NCI-H774 (cell line): ENCODE measurements at places on chromosomes 3 and 15.

GRCh38 chr3:197855571-197855970 lies 64.5 kb downstream of the LRCH3 start:
- no peak for DNase-seq

GRCh38 chr3:155835341-155836071 lies 18.7 kb downstream of the SLC33A1 start:
- no peak for DNase-seq

GRCh38 chr3:84566256-84566655 lies 392.5 kb upstream of the CADM2 start:
- no peak for DNase-seq

- DNase-seq, result no peak
These were observed 34.9 kb downstream of the CD47 start for GRCh38 chr3:108055931-108056330.

- DNase-seq, result no peak
These were observed 51.0 kb downstream of the NR2F2 start for GRCh38 chr15:96381463-96381862.

DNA sequence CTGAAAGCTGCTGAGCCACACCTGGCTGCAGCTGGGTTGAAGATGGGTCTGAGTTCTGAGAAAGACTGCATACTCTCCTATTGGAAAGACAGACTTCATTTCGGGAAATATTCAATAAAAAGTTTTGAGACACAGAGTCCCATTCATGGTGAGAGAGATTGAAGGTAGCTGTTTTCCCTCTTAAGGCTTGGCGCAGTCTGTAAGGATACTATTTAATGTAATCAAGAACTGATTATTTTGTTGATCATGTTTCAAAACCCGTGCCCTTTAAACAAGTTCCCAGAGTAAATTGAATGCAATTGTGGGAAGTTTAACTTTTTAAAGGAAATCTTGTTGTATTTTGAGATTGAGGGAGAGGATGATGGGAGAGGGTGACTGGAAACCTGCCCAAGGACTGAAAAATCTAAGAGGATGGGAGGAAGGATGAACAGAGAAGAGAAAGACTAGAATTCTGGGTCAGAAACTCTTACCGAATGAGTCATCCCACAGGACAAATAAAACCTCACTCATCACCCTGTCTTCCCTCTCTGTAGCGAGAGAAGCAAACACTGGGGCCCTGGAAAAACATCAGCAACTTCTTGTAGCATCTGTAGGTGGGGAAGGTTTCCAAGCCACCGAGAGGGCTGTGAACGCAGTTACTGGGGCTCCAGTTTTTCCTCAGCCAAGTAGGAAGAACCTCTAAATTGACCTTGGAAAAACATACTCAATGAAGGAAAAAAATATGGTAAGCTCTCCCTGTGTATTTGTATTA lies 193.2 kb upstream of the TPRG1 start:
- no peak for DNase-seq

GRCh38 chr3:12810961-12811360 lies 14.5 kb downstream of the CAND2 start:
- no peak for DNase-seq

DNA sequence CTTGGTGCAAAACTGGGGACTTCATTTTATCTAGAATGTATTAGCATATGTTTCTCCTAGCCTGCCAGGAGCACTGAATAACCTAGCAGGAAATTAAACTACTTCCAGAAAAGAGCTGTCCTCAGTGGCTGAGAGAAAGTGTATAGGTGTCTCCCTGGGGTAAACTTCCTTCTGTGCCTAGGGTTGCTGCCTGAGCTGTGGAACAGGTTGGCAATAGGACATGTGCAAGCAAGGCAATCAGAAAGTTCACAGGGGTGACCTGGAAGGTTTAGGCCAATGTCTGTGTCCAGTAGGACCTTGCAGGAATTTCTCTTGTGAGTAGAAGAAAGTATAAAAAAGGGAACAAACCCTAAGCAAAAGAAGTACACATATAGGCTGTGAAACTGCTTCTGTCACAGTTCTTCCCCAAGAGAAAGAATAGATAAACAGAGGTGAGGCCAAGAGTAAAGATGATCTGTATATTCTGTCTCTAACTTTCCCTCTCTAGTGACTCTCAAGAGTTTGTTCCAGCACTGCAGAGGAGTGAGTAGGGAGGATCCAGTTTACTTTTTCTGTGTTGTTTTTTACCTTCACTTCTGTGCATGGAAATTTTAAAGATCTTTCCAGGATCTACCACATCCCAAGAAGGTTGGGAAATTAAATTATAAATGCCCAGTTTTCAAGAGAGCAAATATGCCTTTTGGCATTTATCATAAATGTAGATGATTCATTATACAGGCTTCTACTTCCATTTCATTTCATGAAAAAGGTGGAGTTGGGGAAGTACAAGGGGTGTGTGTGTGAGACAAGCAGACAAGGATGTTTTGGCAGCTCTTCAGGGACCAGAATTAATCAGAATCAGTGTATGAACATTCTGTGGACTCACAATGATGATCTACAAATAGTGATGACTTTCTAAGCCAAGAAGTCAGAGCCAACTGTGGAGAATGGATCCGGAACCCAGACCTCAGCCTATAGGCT lies 155.2 kb downstream of the RBPMS2 start:
- no peak for DNase-seq

DNA sequence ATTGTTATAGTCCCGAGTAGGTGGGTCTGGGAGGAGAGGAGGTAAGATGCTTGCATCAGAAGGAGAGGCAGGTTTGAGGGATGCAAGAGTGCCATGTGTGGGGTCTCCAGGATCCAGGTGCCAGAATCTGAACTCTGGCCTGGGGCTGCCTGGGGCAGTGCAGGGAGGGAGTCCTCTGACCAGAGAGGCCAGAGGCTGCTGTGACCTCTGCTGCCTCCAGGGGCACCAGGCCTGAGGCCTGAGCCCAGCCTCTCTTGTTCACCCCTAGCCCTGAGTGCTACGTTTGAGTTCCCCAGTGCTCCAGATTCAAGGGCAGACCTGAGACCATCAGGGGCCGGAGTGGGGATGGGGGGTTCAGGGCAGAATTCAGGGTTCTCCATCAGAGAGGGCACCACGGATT lies 7.4 kb downstream of the SLC38A3 start:
- DNase-seq, result no peak

DNA sequence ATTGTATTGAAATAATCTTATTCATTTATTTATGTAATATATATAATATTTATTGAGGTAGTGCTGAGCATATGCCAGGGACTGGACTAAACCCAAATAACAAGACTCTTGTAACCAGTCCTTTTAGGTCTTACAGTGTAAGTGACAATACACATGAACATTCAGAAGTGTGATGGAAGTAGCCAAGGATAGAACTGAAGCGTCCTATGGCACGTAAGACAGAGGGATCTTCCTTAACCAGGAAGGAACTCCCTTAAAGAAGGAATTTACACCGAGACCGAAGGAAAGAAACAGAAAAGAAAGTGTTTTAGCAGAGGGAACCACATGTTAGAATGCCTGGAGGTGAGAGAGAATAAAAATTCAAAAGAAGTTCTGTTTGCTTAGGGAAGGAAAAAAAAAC lies 23.6 kb upstream of the CLDN1 start:
- DNase-seq, result no peak

GRCh38 chr3:3082234-3082924 lies 27.8 kb downstream of the IL5RA start:
- DNase-seq, result no peak

GRCh38 chr15:83848315-83849050 lies 194.6 kb downstream of the ADAMTSL3 start:
- DNase-seq, result no peak

DNA sequence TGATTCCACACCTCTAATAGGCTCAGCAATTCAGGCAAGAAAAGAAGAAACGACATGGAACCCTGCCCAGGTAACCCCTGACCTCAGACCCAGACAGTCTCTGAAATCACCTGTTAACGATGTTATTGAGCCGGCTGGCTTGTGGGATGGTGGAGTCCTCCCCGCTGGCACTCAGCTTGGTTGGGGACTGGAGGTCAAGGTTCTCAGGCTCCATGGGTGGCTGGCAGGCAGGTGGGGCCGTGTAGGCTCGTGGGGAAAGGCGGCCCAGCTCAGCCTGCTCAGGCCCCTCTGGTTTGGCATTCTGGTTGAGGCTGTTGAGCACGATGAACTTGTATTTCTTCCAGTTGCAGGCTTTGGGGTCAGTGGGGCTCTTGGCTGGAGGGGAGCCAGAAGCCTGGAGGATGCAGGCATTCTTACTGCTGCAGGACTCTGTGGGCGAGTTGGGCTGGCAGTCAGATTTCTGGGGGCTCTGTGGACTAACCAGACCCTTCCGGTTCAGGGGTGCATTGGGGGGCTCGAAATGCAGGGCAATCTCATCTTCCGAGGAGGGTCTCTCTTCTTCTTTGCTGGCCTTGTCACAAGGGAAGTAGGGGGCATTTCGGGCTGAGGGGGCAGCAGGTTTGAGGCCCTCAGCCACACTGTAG lies 16.2 kb downstream of the BCL6 start:
- no peak for DNase-seq

GRCh38 chr15:39752991-39753390 lies 29.6 kb downstream of the FSIP1 start:
- DNase-seq, result no peak

- DNase-seq, result no peak
These were observed 51.9 kb downstream of the WWTR1 start for GRCh38 chr3:149605902-149606301.

- no peak for DNase-seq
These were observed 33.0 kb upstream of the GNB5 start for GRCh38 chr15:52224211-52224610.

DNA sequence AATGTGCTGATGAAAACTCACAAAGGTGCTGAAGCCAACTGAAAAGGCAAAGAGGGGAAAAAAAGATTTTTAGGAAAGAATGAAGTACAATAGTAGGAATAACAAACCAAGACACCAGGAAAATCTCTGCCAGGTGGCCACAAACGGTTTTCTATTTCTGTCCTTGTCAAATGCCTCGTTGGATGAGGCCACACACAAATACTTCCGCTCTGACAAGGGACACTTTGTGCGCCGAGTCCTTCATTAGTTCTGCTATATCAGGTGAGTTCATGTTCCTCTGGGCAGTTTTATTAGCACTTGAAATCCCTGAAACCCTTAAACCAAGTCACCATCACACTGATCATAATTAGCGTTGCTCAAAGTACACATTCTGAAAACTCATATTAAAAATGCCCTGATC lies 373.1 kb downstream of the VPS13C start:
- DNase-seq, result no peak

DNA sequence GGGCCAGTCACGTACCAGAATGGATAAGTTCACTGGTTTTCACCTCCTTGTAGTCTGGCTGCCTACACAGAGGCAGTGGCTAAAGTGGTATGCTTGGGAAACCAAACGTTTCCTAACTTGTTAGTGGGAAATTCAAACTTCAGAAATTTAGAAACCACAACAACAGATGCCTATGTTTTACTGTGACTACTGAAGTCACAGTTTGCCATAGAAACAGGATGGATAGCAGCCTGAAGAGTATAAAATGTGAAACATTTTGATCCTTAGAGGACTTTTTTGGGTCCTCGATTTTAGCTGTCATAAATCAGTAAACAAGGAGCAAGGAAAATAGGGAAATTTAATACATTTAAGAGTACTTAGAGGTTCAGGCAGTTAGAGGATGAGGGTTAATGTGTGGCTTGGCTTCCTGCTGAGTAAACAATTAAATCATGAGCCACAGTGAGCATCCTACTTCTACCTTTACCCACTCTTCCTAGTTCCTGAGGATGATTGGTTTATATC lies 48.6 kb downstream of the CMSS1 start:
- DNase-seq, result no peak

GRCh38 chr3:114214542-114215341 lies 22.6 kb downstream of the ZNF80 start:
- DNase-seq, result no peak

DNA sequence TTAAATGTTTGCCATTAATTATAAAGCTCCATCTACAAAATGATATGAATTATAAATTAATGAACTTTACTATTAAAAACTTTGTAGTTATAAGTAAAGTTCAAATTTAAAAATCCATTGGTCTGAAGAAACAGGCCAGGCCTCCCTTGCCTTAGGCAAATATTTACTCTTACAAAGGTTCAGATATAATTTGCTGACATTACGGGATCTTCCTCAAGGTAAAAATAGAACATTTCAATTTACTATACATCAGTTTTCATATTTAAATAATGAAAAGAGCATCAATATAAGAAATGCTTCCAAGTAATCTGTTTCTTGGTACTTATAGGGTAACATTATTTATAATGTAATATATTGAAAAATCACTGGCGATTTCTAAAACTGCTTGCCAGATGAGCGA lies 3.7 kb downstream of the CMTM6 start:
- no peak for DNase-seq

DNA sequence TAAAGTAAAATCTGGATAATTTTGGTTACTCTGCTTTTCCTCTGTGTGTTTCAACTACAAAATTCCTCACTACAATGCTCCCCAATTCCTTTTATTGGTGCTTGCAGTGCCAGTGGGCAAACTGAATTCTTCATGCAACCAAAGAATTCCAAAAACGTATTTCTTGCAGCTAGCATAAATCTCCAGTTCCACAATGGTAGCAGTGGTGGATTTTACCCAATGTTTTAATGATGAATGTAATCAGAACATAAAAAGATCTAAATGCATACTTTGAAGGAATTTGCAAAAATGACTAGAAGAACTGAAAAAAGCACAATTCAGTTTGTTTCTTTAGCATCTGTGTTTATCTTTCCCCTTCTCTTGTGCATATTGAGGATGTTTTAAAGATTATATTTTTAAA lies 359.6 kb upstream of the TPRG1 start:
- no peak for DNase-seq

GRCh38 chr15:63836579-63836978 lies 2.8 kb upstream of the HERC1 start:
- no peak for DNase-seq

GRCh38 chr3:127484601-127485388 lies 105.7 kb downstream of the TPRA1 start:
- DNase-seq, result no peak

DNA sequence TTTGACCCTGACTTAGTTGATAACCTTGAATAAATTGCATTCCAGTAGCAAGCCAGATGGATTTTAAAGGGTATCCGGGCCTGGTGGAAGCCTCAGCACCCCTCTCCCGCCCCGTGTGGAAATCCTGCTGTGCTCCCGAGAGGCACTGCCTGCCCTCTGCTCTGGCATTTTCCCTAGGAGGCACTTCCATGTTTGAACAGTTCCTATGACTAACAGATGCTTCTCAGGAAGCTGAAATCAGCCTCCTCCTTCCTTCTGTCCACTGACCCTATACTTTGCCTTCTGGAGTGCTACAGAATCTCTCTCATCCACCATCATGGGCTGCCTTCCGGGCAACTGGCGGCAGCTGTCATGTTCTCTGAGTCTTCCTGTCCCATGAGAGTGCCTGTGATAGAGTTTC lies 90.8 kb downstream of the GABRG3 start:
- DNase-seq, result no peak

DNA sequence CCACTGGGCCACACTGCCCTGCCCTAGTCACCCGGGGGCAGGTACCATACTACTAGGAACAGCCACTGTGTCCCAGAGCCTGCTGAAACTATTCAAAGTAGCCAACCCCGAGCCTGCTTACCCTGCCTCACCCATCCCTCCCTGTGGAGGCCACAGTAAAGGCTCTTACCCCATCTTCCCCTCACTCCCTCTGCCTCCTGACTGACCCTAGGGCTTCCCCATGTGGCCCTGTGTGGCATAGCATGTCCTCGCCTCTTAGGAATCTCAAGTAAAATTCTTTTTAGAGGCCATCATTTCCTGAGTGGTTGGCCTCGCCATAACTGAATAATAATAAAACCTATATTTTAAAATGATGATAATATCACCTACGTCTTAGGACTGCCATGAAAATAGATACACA lies 112.2 kb upstream of the SLC6A11 start:
- no peak for DNase-seq
